ENCODE measurements at places on chromosomes 3 and 15. TPM values are rescaled to one million over a fixed set of nuclear protein-coding genes. Genes with fewer than 3 reads are reported as not detected.
A peak's percentile ranks its signal among the peaks of the same experiment; 100 is the strongest.

- peak; percentile 68 for DNase-seq
- H3K4me1 ChIP-seq, result no peaks in the 10 kb centered on the region
- H3K27ac ChIP-seq, result no peak overlapping the region
- no peak overlapping the region for H3K4me3 ChIP-seq
- H3K27me3 ChIP-seq, result no peaks in the 10 kb centered on the region
These were observed 422.3 kb upstream of the ROBO1 start for GRCh38 chr3:80190051-80190450.

Gene CHRM5
- not detected for total RNA-seq

Gene AMOTL2
- 74.6 TPM for total RNA-seq

Gene ATP13A5
- total RNA-seq, result not detected
